ENCODE measurements at places on chromosomes 4 and X. TPM values are rescaled to one million over a fixed set of nuclear protein-coding genes. Genes with fewer than 3 reads are reported as not detected.

DNA sequence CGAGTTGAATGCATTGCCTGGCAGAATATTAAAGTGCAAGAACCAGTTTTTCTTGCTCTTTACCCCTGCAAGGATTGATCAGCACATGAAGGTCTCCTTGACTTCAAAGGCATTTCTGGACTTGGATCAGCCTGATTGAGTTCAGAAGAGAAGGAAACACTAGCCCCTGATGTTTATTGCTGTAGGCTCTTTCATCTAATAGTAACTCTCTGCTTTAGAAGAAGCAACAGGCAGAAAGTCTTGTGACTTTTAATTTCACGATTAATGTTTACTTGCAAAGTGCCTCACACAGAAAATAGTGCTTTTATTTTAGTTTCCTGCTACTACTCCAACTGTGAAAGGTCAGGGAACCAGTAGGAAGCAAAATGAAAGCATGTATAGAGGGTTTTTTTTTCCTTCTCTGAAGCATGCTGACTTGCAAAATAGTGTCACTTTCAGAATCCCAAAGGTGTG, 69.1 kb downstream of the PCDH7 start:
- DNase-seq: no peak
- no peaks in the 10 kb centered on the region for H3K4me1 ChIP-seq
- H3K27ac ChIP-seq: no peak overlapping the region
- H3K4me3 ChIP-seq: no peak overlapping the region
- H3K36me3 ChIP-seq: no peaks in the 10 kb centered on the region
- no peaks in the 10 kb centered on the region for H3K27me3 ChIP-seq

DNA sequence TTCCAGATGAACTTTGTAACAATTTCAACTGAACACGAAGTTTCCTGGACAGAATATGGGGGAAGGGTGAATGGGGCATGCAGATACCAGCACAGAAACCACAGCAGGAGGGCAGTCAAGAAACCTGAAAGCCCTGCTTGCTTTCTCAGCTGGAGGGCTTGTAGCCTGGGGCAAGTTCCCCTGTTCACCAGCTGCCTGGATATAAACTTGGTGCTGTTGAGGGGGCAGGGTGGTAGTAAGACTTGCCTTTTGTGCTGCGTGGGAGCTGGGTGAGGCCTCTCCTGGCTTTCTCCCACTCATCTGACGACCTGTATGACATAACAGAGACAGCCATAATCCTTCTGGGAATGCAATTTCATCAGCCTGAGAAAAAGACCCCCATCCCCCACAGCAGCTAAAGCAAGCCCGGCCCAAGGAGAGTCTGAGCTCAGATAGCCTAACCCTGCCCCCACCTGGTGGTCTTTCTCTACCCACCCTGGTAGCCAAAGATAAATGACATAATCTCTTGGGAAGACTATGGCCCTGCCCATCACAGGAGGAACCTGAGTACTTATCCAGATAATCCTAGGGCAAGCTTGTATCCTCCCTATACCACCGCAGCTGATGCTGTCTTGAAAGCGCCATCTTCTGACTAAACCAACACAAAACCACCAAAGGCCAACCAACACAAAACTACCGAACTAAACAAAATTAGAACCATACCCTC, 234.3 kb downstream of the LAS1L start:
- DNase-seq: no peak
- H3K4me1 ChIP-seq: no peaks in the 10 kb centered on the region
- H3K27me3 ChIP-seq: no peaks in the 10 kb centered on the region
- no peak overlapping the region for H3K27ac ChIP-seq
- H3K36me3 ChIP-seq: no peaks in the 10 kb centered on the region

Gene NSG1
- total RNA-seq: 3.8 TPM

DNA sequence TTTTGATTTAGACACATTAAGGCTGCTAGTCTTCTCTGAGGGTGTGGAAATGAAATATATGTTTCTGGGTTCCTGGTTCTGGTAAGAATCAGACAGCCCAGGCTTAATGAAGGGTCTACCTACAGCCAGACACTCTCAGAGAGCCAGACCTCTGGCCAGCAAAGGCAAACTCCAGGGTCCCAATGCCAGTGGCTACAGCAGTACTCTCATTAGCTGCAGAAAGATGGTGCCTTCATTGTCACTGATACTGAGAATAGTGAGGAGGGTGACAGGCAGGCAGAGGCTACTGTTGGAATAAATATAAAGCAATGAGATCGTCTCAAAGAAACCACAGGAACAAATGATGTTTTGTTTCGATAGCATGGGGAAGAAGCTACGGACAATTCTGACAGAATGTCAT, 437.6 kb downstream of the GPM6A start:
- no peaks in the 10 kb centered on the region for H3K36me3 ChIP-seq
- no peak for DNase-seq
- H3K27me3 ChIP-seq: no peaks in the 10 kb centered on the region
- H3K4me3 ChIP-seq: no peak overlapping the region
- no peak overlapping the region for H3K27ac ChIP-seq
- no peaks in the 10 kb centered on the region for H3K4me1 ChIP-seq

GRCh38 chrX:106323357-106323756, 155.3 kb downstream of the PWWP3B start:
- no peaks in the 10 kb centered on the region for H3K27me3 ChIP-seq
- H3K4me1 ChIP-seq: no peaks in the 10 kb centered on the region
- H3K27ac ChIP-seq: no peak overlapping the region

GRCh38 chr4:105921301-105921700, 26.0 kb downstream of the NPNT start:
- no peaks in the 10 kb centered on the region for H3K4me1 ChIP-seq
- no peak overlapping the region for H3K4me3 ChIP-seq
- no peak overlapping the region for H3K27ac ChIP-seq
- no peaks in the 10 kb centered on the region for H3K36me3 ChIP-seq

Gene CNGA1
- total RNA-seq: 0.69 TPM

DNA sequence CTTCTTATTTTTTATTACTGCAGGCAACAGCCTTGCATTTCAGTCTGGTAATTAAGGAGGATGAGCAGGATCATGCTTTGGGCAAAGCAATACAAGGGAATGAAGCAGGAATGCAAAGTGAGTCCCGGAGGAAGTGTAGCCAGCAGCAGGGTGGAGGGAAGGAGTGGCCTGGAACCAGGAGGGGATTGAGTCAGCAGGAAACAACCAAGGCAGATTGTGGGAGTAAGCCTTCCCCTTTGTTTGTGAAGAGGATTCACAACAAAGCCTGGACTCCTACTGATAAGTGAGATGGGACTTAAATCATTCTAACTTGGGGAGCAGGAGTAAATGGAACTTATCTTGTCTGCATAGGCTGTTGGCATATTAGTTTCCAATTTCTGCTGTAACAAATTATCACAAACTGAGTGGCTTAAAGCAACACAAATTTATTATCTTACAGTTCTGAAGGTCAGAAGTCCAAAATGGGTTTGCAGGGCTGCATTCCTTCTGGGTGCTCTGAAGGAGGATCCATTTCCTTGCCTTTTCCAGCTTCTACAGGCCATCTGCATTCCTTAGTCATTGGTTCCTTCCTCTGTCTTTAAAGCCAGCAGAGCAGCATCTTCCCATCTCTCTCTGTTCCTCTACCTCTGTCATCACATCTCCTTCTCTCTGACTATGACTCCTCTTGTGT, 93.2 kb upstream of the AP1S2 start:
- no peak for DNase-seq
- H3K4me3 ChIP-seq: no peak overlapping the region
- H3K27me3 ChIP-seq: no peaks in the 10 kb centered on the region

- H3K27me3 ChIP-seq: no peaks in the 10 kb centered on the region
- no peak overlapping the region for H3K4me3 ChIP-seq
- no peak overlapping the region for H3K27ac ChIP-seq
- no peaks in the 10 kb centered on the region for H3K36me3 ChIP-seq
These were observed 203.9 kb downstream of the EVC2 start for GRCh38 chr4:5504486-5504885.

- no peaks in the 10 kb centered on the region for H3K36me3 ChIP-seq
- no peak for DNase-seq
- no peak overlapping the region for H3K27ac ChIP-seq
- H3K27me3 ChIP-seq: no peaks in the 10 kb centered on the region
These were observed 78.1 kb downstream of the BMP15 start for GRCh38 chrX:50988649-50989048.

GRCh38 chrX:147322496-147322895, 508.0 kb upstream of the CXorf51A start:
- no peak overlapping the region for H3K27ac ChIP-seq
- no peak for DNase-seq
- H3K4me1 ChIP-seq: no peaks in the 10 kb centered on the region

Gene FGFBP1
- 3.1 TPM for total RNA-seq

Gene ASMT
- not detected for total RNA-seq

DNA sequence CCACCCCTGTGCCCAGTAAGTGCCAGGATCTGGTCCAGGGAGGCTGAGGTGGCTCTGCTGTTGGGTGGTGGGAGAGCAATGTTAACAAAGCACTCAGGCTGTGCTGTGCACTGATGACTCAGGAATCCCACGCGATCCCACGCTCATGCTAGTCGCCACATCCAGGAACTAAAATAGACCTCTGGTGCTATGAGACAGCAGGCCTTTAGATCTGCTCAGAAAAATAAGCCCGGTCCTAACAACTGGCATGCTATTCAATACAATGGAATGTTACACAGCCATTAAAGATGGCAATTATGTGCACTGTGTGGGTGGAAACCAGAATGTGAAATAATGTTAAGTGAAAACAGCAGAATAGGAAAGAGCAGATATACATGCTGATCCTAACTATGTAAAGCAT, 26.0 kb downstream of the ARL13A start:
- no peak for DNase-seq
- no peaks in the 10 kb centered on the region for H3K36me3 ChIP-seq
- no peak overlapping the region for H3K4me3 ChIP-seq
- H3K27ac ChIP-seq: no peak overlapping the region
- H3K4me1 ChIP-seq: peaks cover 5% of the 10 kb centered on the region

Gene PDE6B
- 6.8 TPM for total RNA-seq

Gene KDR
- total RNA-seq: 30.8 TPM

- H3K4me3 ChIP-seq: no peak overlapping the region
- no peaks in the 10 kb centered on the region for H3K27me3 ChIP-seq
- peaks cover 59% of the 10 kb centered on the region for H3K36me3 ChIP-seq
- no peaks in the 10 kb centered on the region for H3K4me1 ChIP-seq
- H3K27ac ChIP-seq: no peak overlapping the region
- no peak for DNase-seq
These were observed 26.9 kb downstream of the NKX1-1 start for GRCh38 chr4:1379351-1379781.

Gene GNRHR
- total RNA-seq: not detected

- H3K4me3 ChIP-seq: no peak overlapping the region
- no peaks in the 10 kb centered on the region for H3K27me3 ChIP-seq
- no peaks in the 10 kb centered on the region for H3K36me3 ChIP-seq
- H3K27ac ChIP-seq: peak overlapping the region; percentile 62
These were observed 773 bp upstream of the ITM2A start for GRCh38 chrX:79367907-79368306.

Gene CT45A5
- not detected for total RNA-seq

Gene CRMP1
- 1.0 TPM for total RNA-seq

- peaks cover 20% of the 10 kb centered on the region for H3K27me3 ChIP-seq
- peaks cover 7% of the 10 kb centered on the region for H3K4me1 ChIP-seq
- no peak overlapping the region for H3K27ac ChIP-seq
- DNase-seq: no peak
These were observed 3.2 kb upstream of the PCDH19 start for GRCh38 chrX:100413229-100413628.

DNA sequence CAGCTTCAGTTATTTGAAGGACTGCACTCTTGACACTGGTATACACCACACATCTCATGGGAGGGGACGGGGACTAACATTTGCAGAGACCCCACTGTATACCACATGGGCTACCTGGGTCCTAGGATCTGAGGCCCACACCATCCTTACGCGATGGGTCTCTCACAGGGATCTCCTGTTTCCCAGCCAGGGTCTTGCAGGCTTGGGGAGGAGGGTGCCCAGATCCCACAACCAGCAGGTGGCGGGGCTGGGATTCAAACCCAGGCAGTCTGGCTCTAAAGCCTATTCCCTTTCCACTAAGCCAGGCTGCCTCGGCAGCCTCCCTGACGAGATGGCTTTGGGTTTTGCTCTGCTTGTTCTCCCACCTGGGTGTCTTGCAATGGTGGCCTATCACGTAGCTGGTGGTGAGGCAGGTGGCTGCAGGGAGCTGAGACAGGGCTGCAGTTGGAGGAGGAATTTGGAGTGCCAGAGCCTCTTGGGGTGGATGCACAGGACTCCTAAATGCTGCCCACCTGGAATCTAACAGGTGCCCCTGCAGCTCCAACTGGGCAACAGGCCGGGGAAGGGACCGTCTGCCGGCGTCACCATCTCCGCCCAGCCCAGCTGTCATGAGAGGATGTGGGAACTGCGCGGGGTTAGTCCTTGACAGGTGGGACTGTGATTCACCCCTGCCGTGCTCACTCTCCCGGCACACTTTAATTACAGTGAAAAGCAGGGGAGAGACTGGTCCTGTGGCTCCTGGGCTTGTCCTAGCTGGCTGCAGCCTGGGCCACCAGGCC, 110.7 kb downstream of the PSAPL1 start:
- no peaks in the 10 kb centered on the region for H3K36me3 ChIP-seq
- H3K27ac ChIP-seq: no peak overlapping the region
- H3K27me3 ChIP-seq: no peaks in the 10 kb centered on the region
- no peak overlapping the region for H3K4me3 ChIP-seq

Gene ITM2A
- total RNA-seq: 24.0 TPM

- no peaks in the 10 kb centered on the region for H3K27me3 ChIP-seq
- peak; percentile 33 for DNase-seq
- no peaks in the 10 kb centered on the region for H3K36me3 ChIP-seq
- no peaks in the 10 kb centered on the region for H3K4me1 ChIP-seq
- H3K27ac ChIP-seq: no peak overlapping the region
These were observed 30.3 kb upstream of the GLRB start for GRCh38 chr4:157045507-157046127.

DNA sequence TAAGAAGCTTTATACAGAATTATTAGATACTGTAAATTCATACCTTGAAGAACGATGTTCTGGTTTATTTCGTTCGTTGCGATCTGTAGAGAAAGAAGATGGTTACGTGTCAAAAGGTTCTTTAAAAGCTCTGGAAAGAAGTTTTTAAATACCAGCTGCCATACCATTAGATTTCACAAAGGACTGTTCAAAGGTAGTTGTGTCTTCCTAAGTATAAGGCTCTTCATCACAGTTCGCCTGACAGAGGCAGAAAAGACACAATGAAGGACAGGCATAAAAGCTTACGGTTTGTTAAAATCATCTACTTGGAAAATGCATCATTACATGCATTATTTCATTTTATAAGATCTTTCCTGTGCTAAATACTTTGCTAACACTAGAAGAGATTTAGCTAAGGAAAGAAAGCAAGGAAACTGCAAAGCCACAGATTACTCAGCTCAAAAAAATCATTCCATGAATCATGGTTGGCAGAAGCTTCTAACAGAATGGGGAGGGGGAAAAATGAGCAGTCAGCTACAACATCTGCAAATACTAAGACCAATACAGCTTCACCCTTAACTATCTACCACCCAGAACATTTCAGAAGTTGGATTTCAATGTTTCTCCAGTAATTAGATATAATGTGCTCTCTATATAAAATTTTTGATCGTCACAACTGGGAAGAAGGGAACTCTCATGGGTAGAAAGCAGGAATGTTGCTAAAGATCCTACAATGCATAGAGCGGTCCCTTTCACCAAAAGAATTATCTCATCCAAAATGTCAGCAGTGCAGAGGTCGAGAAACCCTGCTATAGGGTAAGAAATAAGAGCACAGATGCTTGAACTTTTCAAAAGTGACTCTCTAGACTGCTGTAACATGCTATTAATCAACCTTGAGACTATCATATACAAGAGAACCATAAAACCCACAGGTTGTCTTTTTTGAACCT, 50.7 kb upstream of the PRSS48 start:
- H3K27me3 ChIP-seq: no peaks in the 10 kb centered on the region
- peak overlapping the region; percentile 70 for H3K27ac ChIP-seq
- DNase-seq: no peak
- H3K4me3 ChIP-seq: peak overlapping the region; percentile 29
- H3K4me1 ChIP-seq: no peaks in the 10 kb centered on the region

Data from upper lobe of left lung (tissue), 6 donors.